ENCODE measurements at places on chromosomes 5 and 9.

GRCh38 chr5:1652873-1653697, 129.3 kb upstream of the LPCAT1 start:
- DNase-seq, result no peak

- DNase-seq, result no peak
Measured at GRCh38 chr5:32562056-32562455, 23.3 kb upstream of the SUB1 start.

DNA sequence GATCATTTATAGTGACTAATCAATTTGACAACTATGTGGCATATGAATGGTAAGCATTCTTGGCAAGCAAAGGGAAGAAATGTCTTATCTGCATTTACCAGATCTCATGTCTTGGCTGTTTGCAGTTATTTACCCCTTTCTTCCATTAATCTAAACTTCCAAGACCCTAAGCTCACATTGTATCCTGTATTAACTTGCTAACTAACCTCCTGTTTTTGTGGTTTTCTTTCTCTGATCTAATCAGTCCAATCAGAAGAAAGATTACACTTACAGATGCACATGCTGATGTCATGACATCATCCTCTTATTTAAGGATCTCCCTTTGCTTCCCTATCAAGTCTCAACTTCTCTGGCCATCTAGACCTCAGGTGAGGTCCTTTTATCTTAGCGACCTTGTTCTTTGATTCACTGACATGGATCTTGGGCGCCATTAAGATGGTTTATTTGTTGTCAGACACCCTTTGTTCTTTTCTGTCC, 95.5 kb downstream of the F2RL2 start:
- no peak for DNase-seq

- no peak for DNase-seq
Measured at GRCh38 chr5:164256351-164256750, 750.9 kb downstream of the MAT2B start.

- no peak for DNase-seq
Measured at GRCh38 chr9:125393426-125393825, 131.8 kb downstream of the GAPVD1 start.

DNA sequence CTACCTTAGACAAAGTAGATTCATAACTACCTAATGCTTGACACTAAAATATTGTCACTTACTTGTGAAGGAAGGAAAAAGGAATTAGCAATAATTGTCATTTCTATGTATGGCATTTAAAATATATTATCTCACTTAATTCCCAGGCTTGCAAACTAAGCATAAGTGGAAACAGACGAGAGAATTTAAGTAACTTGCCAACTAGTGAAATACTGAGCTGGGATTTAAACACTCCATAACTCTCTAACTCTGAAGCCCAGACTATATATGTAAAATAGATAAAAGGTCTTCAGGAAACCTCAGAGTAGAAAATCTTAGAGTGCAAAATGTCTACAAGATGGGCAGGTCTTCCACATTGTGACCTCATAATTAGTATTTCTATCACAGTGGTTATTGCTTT, 257.8 kb downstream of the SAXO1 start:
- no peak for DNase-seq

GRCh38 chr9:125829743-125830142, 82.6 kb downstream of the PBX3 start:
- no peak for DNase-seq

GRCh38 chr9:83296123-83296522, 233.2 kb upstream of the RASEF start:
- DNase-seq, result no peak

DNA sequence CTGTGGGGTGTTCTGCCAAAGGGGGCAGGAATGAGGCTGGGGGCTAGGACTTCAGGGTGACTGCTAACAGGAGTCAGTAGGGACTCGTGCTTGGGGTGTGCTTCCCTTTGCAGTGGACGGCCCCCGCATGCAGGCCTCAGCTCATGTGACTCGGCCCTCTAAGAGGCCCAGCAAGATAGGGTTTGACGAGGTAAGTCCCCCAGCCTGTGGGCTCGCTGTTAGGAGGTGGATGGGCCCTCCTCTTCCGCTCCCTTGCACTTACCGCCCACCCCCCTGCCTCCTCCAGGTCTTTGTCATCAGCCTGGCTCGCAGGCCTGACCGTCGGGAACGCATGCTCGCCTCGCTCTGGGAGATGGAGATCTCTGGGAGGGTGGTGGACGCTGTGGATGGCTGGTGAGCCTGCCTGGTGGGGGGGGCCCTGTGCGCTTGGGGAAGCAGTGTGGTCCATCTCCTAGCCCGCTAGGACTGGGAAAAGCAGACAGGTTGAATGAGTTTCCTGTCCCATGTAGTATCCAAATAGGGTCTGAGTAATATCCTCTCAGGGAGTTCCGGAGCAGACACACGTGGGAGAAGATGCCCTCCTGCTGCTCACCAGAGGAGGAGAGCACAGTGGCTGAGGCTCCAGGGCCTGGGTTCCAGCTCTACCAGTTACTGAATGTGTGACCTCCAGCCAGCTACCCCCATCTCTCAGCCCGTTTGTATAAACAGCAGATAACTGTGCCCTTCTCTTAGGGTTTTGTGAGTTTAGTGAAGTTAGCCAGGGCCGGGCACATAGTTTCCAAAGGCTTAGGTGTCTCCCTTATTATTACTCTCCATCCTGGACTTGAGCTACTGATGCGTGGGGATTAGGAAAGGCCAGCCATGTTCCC, 8.2 kb downstream of the CERCAM start:
- no peak for DNase-seq

- no peak for DNase-seq
Measured at GRCh38 chr5:164060786-164061355, 555.5 kb downstream of the MAT2B start.

- no peak for DNase-seq
Measured at GRCh38 chr5:129079496-129079895, 15.1 kb upstream of the ISOC1 start.

DNA sequence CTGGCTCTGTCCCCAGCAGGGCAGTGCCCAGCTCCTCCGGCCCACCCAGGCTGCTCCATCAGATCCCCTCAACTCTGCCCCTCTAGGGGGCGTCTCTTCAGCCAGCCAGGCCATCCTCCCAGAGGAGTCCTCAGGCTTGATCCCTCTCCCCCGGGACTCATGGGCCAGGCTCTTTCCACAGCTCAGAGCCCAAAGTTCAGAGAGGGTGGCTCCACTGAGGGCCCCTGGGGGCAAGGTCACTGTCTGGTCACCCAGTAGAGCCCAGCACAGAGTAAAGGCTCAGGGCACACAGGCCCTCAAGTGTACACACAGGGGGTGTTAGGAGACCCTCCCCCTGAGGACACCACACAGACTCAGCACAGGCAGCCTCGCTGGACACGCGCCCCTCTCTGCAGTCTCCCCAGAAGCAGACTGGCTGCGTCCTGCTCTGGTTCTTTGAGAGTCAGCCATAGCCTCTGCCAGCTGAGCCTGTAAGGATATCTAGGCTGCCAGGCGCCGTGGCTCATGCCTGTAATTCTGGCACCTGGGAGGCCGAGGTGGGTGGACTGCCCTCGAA, 64.8 kb downstream of the PAX5 start:
- no peak for DNase-seq

- no peak for DNase-seq
Measured at GRCh38 chr9:94761481-94761880, 35.0 kb downstream of the AOPEP start.

DNA sequence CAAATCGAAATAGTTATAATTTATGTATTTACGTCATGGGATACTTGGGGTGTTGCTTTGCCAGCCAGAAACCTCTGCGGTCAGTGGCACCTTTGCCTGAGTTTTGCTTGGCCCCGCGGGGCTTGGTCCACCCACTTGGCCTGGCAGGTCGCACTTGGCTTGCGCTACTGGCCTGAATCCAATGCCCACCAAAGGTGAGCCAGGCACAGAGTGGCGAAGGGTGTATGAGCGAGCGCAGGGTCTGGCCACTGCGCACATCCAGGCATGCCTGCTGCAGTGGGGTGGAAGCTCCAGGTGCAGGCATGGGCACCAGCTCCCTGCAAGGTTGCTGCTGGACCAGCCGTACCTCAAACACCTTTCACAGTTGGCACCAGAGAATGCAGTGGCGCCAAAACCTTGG, 714.6 kb downstream of the CDH9 start:
- no peak for DNase-seq

- no peak for DNase-seq
Measured at GRCh38 chr9:111282845-111283244, 47.2 kb downstream of the OR2K2 start.

GRCh38 chr5:1471240-1471853, 26.1 kb upstream of the SLC6A3 start:
- DNase-seq, result no peak

DNA sequence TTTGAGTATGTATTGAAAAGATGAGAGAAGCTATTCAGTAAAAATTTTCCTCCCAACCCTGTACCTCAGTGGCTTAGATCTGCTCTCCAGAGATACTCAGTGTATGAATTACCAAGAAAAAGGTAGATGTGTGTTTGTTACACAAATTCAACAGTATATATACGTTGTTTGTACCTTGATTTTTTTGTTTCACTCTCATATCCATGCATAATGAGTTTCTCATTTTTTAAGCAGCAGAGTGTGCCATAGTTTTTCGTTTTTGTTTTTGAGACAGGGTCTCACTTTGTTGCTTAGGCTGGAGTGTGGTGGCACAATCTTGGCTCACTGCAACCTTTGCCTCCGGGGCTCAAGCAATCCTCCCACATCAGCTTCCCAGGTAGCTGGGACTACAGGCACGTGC, 77.7 kb downstream of the RAB24 start:
- DNase-seq, result no peak

DNA sequence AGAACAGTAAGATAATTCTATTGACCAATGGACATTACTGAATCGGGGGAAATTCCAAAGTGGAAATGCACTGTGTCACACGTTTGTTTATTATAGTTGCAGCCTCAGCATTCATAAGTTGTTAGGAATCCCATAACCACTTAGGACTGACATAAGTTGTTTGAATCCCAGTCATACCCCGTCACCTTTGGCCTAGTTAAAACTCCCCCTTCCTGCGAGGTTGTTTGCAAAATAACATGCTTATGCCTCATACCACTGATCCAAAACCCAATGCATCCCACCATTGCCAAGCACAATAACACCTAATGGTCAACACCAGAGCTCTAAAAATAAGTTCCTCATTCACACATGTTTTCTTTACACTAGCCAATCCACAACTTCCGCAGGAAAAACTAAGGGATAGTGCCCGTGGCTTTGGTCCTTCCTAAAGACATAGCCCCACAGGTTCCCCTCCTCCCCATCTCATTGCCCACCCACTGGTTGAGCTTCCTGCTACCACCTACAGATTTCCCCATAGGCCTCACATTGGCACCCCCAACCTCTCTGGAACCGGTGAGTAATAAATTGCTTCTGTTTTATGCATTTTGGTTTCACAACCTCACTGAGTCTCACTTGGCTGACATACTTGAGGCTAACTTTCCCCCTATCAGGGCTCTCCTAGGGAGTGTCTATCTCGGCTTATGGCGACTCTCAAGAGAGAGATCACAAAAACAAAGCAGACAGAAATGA, 42.3 kb upstream of the MUSK start:
- no peak for DNase-seq

DNA sequence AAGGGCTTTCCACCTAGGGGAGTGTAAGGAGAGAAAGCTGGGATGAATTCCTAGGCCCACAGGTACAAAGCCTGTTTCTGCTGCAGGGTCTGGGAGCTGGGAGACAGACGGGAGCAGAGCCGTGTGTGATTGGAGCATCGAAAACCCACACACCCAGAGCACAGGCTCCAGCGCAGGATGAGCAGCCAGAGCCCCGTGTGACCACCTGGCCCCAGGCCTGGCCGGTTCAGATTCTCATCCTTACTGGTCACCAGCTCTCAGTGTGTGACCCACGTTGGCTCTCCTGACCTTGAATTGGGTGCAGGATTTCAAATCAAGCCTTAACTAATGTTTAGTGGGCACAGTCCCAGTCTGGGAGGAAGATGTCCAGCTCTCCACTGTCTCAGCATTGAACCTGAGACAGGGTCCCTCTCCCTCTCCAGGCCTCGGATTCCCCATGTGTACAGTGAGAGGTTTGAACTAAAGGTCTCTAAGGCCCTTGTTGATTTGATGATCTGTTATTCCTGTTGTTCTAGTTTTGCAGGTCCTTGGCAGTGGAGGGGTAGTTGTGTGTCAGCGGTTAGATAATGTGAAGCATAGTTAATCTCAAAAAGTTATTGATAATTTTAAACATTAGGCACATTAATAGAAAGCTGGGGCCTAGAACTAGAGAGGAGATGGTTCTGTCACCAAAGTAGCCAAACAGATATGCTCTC, 50.1 kb downstream of the PPARGC1B start:
- DNase-seq, result no peak

DNA sequence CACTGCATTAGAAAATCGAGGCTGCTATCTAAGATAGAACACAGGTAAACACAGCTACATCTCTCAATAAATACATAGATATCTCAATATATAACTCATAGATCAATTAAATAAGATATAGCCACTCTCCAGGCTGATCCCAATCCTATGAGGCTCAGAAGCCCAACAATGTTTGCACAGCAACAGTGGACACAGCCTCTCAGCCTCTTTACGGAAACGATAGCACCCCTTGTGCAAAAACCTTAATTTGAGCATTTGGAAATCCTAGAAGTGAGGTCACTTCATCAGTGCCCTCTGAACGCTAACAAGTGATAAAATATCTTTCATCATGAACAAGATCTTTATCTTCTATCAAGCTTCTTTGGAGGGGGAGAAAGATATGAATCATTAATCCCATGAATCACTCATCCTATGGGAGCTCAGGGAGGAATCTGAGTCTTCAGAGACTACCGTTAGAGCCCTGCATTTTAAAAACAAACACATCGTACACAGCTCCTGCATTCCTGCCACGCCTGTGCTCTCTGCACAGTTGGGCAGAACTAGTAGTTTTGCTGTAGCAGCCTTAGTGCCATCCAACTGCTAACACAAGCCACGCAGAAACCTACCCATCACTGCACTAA, 71.4 kb downstream of the MED27 start:
- DNase-seq, result no peak

DNA sequence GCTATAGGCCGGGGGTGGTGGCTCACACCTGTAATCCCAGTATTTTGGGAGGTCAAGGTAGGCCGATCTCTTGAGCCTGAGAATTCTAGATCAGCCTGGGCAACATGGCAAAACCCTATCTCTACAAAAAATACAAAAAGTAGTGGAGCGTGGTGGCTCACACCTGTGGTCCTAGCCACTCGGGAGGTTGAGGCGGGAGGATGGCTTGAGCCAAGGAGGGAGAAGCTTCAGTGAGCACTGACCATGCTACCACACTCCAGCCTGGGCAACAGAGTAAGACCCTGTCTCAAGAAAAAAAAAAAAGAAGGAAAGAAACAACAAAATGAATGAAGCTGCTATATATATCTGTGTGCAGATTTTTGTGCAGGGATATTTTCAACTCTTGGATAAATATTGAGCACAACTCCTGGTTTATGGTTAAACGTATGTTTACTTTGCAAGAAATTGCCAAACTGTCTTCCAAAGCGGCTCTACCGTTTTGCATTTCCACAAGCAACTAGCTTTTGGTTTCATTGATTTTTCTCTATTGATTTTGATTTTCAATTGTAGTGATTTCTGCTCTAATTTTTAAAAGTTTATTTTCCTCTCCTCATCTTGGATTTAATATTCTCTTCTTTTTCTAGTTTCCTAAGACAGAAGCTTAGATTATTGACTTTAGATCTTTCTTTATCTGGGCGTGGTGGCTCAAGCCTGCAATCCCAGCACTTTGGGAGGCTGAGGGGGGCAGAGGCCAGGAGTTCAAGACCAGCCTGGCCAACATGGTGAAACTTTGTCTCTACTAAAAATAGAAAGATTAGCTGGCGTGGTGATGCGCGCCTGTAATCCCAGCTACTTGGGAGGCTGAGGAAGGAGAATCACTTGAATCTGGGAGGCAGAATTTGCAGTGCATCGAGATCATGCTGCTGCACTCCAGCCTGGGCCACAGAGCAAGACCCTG, 49.2 kb downstream of the SPIN1 start:
- DNase-seq, result no peak

GRCh38 chr9:72899734-72900477, 52.9 kb downstream of the ALDH1A1 start:
- DNase-seq, result no peak

All from NCI-H187 treated with DMSO at 0.1 percent for 48 hours (cell line).